Fibroblast of skin of abdomen (primary cell): ENCODE measurements at places on chromosomes 11 and 22.

DNA sequence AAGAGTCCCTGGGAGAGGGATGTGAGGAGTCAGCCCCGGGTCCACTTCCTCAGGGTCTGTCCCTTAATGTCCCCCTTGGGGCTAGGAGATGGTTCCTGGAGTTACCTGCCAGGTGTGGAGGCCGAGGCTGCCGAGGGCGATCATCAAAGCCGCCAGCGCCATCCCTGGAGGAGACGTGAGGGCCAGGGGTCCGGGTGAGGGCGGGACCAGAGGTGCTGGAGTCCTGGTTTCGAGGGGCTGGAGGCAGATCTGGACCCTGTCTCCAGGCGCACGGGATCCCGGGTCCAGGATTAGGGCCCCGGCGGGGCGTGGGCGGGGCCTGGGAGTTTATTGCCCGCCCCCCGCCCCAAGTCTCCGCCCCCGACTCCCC is at the start of gene ART5:
Gene ART5, minus strand, starts transcription at position 292 of the 370 bp plus-strand sequence. Its CDS starts 130 bp downstream, at position 162.
- no peak for DNase-seq

GRCh38 chr11:96098511-96099241 is 174.8 kb upstream of the MTMR2 start:
- DNase-seq = no peak

DNA sequence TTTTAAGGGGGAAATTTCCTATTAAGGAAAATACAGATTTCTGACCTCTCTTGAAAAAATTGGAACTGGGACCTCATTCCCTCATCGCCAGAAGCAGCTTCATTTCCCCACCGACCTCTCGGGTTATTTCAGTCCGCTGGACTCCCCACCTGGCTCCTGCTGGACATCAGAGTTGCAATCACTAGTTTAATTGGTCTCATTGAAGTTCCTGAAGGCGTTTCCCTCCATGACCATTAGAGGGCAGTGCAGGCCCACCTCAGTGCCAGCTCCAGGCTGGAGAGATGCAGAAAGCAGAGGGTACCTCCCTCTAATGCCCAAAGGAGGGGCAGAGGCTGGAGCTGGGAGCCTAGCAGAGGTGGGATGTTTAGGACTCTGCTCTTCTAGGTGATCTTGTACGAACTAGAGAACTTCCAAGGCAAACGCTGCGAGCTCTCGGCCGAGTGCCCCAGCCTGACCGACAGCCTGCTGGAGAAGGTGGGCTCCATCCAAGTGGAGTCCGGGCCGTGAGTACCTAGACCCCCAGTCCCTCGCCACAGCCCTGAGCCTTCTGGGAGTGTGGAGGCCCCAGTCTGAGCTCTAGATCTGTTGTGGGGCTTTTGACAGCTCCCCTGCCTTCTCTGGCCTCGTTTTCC is 2.7 kb downstream of the CRYBB3 start:
- peak; percentile 31 for DNase-seq

DNA sequence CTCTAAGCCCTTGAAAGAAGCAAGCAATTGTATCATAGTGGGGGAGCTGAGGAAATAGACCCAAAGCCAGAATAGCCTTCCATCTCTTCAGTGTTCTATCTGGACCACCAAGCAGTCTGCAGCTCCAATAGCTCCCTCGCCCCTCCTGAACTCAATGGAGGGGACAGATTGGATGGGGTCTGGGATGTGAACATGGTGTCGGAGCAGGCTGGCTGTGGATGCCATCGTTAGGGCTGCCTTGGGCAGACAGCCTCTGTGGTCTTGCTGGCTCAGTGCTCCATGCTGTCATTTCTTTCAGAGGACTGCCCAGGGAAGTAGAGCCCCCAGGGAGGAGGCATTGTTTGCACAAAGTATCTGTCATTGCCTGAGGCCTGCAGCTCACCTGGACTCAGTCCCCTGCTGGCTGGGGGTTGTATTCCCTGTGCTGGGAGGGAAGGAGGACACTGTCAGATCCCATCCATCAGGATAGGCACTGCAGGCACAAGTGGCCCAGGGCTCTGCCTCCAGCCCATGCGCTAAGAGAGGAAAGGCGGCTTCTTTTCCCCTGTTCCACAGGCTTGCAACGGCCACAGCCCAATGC is 537.7 kb downstream of the BUD13 start:
- no peak for DNase-seq

DNA sequence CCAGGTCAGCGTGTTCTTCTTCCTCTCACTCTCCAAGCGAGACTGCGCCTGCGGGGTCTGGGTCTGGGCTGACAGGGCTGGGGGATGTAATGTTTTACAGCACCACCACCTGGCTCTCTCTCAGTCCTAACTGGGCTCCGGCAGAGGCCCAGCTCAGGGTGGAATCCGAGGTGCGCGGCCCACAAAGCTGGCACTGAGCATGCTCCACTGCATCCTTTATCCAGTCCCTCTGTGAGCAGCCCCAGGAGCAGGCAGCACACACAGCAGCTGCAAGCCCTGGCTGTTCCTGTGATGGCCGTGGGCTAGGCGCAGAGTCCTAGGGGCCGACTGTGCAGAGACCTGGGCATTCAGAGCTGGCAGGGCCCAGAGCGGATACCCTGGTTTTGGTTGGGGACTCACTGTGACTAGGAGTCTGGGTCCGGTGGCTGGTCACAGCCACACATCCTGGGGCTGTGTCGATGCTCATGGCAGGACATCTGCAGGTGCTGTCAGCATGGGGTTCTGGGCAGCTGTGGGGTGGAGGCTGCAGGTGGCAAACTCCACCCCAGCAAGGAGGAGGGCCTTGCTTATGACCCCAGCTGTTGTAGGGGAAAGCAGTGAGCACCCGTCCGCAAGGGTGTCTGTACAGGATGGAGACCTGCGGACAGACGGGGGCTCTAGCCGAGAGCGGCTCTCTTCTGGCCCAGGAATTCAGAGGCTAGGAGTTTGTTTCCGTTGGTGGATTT is 4.0 kb downstream of the LRRC75B start:
- DNase-seq = no peak

GRCh38 chr11:72823105-72823804 is 9.0 kb downstream of the ATG16L2 start:
- DNase-seq = no peak

DNA sequence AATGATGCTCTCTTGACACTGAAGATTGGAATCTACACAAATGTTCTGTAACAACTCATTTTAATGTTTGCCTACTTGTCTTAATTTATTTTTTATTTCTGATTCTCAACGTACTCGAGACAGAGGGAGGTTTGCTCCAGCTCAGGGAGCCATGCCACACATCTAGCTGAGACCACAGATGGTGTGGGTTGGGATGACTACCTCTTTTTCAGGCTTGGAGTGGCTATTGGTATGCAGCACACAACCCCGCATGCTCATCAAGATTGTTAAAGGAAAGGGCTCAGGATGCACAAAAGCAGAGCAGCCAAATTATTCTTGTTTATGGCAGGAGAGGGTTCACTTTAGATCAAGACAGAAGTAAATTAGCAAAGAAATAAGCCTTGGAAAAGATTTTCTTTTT is 424.5 kb downstream of the OPCML start:
- no peak for DNase-seq

DNA sequence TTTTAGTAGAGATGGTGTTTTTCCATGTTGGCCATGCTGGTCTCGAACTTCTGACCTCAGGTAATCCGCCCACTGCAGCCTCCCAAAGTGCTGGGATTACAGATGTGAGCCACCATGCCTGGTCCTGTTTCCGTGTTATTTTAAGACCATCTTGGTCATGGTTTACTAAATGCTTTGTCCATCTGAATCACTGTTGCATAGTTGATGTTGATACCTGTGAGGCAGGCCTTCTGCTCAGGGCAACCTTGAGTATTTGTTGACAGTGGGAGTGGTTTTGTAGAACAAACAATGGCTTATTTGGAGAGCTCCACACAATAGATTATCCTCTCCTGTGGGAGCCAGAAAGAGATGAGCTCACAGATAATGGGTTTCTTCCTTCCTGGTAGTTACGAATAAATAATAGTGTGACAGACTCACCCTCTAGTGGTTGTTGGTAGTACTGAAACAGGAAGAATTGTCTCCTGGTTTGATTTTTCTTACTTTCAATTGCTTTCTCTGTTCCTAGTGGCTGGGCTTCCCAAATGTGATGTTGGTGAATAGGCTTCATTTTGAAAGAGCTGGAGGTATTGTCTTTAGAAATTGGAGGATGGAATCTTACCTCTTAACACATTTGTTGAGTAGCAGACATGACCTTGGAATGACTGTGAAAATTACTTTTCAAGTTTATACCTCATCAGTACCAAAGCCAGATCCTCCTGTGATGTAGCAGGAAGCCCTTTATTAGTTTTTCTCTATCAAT is 39.0 kb downstream of the CTNND1 start:
- peak; percentile 61 for DNase-seq

GRCh38 chr22:41816241-41816640 is 15.8 kb downstream of the CCDC134 start:
- DNase-seq = no peak

DNA sequence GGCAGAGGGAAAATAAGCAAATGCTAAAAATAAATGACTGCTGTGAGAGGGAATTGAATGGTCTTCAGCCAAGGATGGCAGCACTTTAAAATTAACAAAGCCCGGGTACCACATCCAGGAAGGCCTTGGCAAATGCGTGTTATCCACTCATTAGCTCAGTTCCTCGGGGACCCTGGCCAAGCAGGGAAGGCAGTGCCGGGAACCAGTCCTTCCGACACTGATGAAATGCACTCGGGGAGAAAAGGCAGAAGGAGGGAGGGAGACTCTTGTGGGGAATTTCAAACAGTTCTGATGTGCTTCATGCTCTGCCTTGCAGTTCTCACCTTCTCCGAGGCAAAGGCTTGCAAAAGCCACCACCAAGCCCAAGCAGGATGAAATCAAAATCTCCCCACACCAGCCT is 38.3 kb downstream of the CLPB start:
- DNase-seq = no peak

DNA sequence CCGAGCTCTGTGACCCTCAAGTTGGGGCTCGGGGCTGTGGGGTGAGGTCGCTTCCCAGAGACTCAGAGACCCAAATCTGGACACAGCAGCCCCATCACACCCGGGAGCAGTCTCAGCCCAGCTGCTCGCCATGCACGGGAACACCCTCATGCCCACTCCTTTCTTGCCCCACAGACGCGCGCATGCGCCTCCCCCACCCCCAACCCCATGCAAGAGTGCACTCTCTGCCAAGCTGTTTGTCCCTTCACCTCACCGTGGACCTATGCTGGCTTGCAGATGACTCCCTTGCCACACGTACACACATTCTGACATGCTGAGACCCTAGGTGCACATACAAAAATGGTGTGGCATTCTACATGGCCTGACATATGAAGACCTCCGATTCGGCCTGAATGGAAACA is 478 bp upstream of the CD248 start:
- DNase-seq = peak; percentile 82

DNA sequence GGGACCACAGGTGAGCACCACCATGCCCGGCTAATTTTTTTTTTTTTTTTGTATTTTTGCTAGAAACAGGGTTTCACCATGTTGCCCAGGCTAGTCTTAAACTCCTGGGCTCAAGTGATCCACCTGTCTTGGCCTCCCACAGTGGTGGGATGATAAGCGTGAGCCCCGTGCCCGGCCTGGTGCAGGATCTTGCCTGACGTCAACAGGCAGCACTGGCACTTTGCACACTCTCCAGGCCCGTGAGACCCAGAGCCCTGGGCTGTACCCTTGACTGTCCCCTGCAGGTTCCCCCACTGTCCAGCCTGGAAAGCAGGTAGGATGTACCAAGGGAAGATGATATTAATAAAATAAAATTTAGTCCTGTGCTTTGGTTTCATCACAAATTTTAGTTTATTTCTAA is 29.1 kb upstream of the PANX2 start:
- no peak for DNase-seq

DNA sequence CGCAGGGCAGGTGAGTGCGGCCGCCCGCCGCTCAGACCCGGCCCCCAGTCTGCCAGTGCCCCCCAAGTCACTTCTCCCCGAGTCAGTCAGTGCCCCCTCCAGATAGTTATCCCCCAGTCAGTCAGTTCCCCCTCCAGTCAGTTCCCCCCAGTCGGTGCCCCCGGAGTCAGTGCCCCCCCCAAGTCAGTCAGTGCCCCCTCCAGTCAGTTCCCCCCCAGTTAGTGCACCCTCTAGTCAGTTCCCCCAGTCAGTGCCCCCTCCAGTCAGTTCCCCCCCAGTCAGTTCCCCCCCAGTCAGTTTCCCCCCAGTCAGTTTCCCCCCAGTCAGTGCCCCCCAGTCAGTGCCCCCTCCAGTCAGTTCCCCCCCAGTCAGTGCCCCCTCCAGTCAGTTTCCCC is 411 bp downstream of the PPP6R2 start:
- no peak for DNase-seq

DNA sequence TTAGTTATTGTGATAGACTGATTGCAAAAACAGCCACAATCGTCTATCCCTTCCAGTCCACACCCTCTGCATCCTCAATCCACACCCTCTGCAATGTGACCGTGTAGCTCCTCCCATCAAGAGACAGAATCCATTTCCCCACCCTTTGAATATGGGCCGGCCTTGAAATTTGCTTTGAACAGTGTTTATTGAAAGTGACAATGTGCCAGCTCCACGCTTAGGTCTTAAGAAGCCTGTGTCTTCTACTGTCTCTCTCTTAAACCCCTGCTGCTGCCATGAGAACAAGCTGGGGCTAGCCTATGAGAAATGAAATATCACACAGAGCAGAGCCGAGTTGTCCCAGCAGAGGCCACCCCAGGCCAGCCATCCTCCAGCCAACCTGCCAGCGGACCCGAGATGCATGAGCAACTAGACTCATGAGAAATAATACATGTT is 22.3 kb upstream of the MICAL2 start:
- DNase-seq = peak; percentile 89
